Astrocyte of the hippocampus (primary cell): ENCODE measurements at places on chromosomes 11 and 22.

DNA sequence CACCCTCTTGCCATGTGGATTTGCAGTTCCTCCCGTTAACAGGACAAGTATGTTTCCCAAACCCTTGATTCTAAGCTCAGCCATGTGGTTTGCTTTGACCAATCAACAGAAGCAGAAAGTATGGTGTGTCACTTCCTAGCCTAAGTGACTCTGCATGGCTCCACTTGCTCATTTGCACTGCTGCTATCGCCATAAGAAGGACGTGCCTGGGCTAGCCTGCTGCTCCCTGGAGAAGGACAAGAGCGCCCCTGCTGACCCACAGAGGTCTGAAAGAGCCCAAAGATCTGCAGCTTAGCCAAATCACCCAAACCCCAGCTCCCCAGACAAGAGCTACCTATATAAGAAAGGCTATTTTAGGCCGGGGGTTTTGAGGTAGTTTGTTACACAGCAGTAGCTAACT lies 18.0 kb downstream of the TBRG1 start:
- no peak for DNase-seq

DNA sequence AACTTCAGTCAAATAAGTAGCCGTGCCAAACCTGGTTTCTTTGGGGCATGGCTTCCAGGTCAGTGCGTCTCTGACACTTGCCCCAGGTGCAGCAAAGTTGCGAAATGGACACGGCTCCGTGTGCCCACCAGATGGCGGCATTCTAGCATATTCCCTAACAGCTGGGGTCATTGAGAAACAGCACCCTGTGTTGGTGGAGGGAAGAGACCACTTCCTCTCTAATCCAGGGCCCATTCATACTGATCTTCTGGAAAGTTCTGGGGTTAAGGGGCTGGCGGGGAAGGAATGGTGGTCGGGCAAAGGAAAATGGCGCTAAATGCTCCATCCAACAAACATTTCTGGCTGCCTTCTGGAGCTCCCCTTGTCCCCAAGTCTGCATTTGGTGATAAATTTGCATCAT lies 141.2 kb upstream of the TIMP3 start:
- DNase-seq: peak; percentile 74

DNA sequence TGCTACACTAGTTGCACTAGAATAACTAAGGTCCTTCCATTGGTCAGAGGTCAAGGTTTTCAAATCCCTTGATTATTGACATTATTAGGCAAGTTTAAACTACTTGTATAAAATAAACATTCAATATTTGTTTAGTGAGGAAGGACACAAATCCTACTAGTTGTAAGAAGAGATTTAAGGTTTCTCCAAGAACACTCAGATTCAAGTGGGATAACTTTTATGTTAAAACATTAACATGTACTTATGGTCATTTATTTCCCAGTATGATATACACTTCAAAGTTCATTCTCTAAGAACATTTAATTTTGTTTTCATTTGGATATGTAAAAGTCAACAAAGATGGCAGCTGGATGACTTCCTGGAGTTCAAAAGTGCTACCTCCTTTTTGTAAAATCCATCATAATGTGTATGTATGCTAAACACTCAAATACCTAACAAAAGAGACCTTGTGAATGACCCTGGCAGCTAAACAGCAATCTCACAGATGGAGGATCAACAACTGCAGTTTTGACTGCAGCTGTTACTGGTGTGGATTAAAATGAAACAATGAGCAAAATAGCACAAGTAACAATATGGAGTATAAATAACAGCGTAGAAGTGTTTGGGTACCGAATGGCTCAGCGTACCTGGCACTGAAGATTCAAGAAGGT lies 1.5 kb downstream of the CCDC90B start:
- DNase-seq: peak; percentile 18

- no peak for DNase-seq
Observed at GRCh38 chr22:33350961-33351360, 292.8 kb upstream of the SYN3 start.

- peak; percentile 72 for DNase-seq
Observed at GRCh38 chr11:112128483-112129121, 35.3 kb downstream of the IL18 start.
